ENCODE measurements at places on chromosomes 12 and 14.

DNA sequence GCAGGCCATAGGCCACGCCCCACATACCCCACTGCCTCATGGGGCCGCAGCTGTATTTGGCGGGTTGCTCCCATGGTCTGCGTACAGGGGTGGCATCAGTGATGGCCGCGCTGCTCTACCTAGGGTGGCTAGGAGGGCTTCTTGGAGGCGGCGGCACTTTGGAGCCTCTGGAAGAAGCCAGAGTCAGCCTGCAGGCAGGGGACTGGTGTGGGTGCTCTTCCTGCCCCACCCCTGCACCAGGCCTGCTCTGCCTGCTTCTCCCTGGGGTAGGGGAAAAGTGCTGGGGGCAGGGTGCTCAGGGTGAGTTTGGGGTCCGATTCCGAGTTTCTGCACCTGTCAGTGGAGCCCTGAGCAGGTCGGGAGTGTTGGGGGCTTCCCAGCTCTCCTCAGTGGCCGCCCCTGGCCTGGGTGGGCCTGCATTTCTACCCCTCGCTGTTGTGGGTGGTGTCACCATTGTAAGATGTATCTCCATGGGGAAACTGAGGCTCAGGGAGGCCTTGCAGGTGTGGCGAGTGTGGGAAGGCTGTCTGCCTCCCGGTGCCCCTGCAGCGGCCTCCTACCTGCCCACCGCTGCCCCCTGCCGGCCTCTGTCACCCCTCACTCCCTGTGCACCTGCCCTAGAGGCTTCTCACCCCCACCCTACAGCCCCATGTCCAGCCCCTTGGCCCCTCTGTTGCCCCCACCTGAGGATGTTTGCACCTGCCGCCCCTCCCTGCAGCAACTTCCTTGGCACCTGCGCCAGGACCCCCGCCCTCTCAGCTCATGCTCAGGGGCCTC lies 5.5 kb downstream of the CEP170B start:
- peak; percentile 27 for DNase-seq

DNA sequence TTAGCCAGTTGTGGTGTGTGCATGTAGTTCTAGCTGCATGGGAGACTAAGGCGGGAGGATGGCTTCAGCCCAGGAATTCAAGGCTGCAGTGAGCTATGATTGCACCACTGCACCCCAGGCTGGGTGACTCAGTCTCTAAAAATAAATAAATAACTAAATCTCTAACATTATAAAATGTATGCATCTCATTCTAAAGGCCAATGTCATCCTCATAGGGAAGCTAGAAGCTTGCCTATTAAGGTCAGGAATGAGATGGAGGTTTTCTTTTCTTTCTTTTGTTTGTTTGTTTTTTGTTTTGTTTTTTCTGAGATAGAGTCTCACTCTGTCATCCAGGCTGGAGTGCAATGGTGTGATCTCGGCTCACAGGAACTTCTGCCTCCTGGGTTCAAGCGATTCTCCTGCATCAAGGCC lies 48.8 kb upstream of the PAPLN start:
- peak; percentile 55 for DNase-seq

DNA sequence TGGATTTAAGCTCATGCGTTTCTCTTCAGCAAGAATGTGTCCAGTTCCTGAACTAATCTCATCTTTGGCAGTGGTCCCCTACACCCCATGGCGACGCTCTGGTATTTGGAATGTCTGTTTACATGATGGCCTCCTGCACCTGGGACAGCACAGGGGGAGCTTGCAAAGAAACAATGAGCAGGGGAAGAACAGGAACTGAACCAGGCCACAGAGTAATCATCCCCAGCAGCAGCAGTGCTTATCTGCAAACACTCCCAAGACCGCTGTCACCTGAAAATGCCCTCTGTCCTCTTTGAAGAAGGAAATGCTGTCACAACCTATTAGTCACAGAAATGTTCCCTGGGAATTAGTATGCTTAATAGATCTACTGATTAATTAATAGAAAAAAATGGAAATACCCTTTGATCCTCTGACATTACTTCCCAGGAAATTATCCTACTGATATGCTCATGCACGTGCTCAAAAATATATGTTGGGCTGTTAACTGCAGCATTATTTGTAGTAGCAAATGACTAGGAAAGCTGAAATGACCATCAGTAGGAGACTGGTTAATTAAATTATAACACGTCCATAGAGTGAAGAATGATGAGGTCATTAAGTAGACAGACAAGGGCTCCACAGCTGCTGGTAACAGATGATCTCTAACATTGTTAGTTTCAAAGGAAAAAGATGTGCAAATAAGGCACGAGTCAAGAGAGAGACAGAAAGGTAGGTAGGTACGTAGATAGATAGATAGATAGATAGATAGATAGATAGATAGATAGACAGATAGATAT lies 279.3 kb upstream of the FLRT2 start:
- no peak for DNase-seq

DNA sequence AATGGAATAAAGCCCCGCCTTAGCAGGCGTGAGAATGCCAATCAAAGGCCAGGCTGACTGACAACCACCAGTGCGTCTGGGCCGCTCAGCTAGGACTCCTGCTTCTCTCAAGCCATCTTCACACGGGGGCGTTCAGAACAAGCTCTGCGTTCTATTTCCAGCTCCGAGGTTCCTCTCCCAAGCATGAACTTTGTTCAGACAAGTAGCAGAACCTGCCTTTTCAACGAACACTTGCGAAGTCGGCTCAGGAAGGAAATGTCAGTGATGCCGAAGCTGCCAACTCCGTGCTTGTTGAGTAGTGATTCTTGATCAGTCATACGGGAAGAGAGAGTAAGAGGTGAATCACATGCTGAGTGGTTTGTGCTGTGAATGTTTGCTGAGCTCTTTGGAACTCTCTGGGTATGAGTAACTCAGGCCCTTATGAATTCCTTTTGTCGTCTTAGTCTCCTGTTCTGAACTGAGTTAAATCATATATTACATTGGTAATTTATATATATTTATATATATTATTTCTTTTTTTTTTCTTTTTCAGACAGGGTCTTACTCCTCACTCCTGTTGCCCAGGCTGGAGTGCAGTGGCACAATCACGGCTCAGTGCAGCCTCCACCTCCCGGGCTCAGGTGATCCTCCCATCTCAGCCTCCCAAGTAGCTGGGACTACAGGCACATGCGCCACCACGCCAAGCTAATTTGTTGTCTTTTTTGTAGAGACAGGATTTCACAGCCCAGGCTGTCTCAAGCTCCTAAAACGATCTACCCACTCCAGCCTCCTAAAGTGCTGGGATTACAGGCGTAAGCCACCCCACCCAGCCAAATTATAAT lies 29.4 kb upstream of the BCL7A start:
- DNase-seq, result peak; percentile 94

DNA sequence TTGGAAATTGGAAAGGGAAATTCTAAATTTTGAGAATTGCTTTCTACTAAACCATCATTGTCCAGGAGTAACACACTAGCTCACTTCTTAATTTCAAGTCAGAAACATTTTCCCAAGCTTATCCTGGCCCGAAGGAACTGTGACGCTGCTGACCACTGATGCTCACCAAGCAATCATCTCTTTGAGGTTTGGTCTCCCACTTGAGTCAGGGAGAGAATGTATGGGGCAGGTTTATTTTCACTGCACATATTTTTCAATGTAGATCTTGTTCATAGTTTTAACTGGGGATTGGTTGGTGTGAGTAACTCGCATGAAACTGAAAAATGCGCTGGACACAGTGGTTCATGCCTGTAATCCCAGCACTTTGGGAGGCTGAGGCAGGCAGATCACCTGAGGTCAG lies 12.9 kb upstream of the RNASE10 start:
- DNase-seq, result no peak

DNA sequence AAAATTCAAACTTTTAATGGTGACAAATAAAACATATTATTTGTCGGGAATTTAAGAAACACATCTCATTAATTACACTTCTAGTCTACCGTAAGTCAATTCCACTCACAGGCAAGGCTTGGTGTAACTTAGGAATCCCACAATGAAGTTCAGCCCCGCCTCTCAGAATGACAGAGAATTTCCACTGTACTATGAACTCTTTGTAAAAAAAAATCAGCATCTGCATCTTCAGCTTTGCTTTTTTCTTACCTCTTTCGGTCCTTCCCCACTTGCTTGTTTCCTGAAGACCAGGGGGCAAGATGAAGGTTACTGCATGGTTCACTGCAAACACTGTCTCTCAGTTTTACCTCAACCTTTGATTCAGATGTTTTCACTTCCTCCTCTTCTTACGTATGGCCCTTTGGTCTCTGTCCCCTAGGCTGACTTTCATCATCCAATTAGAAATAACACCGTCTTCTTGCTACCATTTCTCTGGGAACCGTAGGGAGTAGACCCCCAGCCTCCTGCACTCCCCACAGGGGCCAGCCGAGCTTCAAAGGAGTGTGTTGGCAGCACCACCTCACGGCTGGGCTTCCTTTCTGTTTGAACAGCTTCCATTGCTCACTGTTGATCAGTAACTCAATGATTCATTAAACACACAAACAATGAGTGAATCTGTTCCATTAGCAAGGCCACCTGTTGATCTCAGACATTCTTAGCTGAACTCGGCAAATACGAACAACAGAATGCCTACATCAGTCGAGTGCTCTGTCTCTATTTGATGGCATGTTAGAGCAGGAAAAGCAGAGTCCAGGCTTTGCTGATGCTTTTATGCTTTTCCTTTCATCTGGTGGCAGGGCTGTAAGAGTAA lies 343.0 kb downstream of the BMP4 start:
- DNase-seq, result no peak

DNA sequence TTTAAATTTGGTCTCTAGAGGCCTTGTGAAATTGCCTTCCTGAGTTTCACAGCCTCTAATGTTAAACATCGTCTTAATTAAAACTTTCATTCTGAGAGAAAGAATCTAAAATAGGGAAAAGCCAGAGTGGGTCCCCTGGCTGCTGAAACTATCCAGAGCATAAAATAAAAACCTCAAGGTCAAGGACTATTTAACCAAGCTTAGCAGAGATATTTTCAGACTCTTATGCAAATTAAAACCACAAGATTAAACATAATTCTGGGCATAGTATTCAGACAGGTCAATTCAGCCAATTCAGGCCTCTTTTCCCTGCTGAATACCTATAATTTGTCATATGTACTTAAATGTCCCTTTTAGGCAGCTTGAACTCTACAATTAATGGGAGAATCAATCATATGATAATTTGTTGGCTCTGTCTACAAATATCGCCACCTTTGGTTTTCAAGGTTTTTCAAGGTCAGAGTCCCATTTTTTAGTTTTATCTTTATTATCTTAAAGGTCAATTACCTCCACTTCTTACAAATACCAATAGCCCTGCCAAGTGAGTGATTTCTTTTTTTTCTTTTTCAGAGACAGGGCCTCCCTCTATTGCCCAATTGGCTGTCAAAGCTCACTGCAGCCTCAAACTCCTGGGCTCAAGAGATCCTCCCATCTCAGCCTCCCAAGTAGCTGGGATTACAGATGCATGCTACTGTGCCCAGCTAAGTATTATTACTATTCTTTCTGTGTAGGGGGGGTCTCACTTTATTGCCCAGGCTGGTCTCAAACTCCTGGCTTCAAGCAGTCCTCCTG lies 257.1 kb downstream of the PHLDA1 start:
- DNase-seq, result no peak

DNA sequence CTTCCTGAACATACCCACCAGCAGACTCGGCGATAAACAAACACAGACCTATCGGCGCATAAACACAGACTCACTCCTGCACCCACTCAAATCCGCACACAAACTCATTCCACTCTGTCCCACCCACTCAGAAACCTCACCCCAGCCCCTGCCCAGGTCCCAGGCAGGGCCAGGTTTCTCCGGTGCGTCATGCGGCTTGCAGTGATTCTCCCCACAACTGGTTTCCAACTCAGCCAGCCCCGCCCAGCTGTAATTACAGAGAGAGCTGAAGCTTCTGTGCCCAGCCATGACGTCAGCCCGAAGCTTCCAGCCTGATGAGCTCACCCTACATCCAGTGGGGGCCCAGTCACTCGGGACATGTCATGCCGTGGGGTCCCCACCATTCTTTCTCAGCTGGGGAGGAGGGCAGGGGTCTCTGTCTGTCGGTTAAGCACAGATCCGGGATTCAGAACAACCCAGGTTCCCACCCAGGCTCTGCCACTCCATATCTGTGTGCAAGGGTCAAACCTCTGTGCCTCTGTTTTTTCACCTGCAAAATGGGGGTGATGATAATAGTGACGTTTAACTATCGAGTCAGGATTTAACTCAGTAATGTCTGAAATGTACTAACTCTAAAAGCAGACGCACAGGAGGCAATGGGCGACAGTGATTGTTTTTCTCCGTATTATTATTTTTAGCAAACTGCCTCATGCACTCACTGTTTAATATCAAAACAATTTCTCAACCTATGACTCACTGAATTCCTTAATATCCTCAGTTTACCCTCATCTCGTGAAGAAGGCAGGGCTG lies 2.3 kb upstream of the HSPB8 start:
- DNase-seq, result peak; percentile 0

GRCh38 chr14:31057701-31058364 lies 31.7 kb upstream of the STRN3 start:
- no peak for DNase-seq

- DNase-seq, result peak; percentile 35
These were observed 731 bp upstream of the PCNX4 start for GRCh38 chr14:60090864-60091519.

- no peak for DNase-seq
These were observed 78.0 kb downstream of the CPSF2 start for GRCh38 chr14:92199763-92200162.

DNA sequence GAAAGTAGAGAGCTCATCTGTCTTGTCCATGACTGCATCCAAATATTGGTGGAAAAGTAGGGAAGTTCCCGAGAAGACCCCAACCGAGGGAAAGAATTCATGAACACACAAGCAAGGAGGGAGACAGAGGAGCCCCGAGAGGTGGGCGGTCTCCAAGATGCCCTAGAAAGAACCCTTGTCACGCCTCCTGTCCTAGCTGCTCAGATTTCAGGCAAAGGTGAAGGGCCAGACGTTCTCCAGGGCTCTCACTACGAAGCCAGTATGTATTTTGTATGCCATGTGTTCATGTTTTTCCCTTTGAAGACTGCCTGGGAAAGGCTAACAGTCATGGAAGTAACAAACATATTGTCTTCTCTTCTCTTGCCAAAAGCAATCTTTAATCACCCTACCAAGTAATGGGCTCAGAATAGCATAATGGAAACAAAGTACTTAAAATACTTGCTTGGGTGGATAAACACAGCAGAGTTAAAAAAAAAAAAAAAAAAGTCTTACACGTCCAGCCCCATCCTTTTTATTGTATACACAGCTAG lies 99.2 kb upstream of the TBX3 start:
- DNase-seq, result no peak

DNA sequence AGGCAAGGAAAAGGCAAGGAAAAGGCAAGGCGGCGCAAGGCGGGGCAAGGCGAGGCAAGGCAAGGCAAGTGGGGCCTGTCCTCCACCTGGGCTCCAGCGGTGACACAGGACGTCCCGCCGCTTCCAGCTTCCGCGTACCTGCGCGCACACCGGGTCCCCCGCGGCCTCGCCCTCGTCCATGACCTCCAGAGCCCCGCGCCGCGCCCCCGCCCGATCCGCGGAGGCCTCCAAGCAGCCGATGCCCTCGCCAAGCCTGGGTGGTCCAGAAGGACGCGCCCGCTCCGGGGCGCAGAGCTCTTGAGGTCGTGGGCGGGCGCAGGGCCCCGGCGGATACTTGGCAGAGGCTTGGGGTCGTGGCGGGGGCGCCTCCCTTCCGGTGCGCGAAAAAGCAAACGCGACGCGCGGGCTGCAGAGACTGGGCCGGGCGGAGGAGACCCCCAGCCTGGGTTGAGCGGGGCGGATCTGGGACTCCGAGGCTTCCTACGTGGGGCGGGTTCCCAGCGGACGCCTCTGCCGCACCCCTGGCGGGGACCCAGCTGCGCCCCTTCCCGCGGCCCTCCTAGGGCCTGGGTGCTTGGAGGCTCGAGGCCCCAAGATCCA lies 60.8 kb upstream of the EIF5 start:
- no peak for DNase-seq

All from suppressor macrophage treated with lipopolysaccharide for 1 hour (primary cell).